ENCODE measurements at places on chromosomes 12 and 14.

GRCh38 chr12:27112871-27113270 is 30.5 kb upstream of the C12orf71 start:
- DNase-seq, result no peak
- H3K4me1 ChIP-seq, result no peaks in the 10 kb centered on the region
- H3K36me3 ChIP-seq, result peaks cover 2% of the 10 kb centered on the region

DNA sequence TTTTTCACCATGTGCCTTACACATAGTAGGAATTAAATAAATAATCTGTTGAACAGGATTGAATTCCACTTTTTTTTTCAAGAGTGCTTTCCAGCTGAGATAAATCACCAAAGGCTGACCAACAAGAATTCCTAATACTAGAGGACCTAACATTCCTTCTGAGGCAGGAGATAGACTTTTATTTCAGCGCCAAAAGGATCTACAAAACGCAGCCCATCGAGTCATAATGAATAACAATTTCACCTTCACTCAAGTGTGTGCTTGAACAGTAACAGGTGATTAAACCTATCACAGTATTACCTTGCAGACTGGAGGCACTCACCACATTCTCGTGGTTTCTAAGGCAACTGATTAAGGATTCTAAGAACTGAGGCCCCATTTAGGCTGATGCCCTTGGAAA is 224.3 kb upstream of the ATP2B1 start:
- H3K4me3 ChIP-seq, result no peak overlapping the region
- no peaks in the 10 kb centered on the region for H3K36me3 ChIP-seq
- H3K27me3 ChIP-seq, result no peaks in the 10 kb centered on the region
- no peaks in the 10 kb centered on the region for H3K4me1 ChIP-seq
- no peak for DNase-seq

GRCh38 chr12:118851891-118852290 is 129.4 kb upstream of the SRRM4 start:
- peaks cover 43% of the 10 kb centered on the region for H3K27me3 ChIP-seq
- H3K4me3 ChIP-seq, result no peak overlapping the region
- H3K27ac ChIP-seq, result peak overlapping the region; percentile 29
- no peaks in the 10 kb centered on the region for H3K4me1 ChIP-seq

DNA sequence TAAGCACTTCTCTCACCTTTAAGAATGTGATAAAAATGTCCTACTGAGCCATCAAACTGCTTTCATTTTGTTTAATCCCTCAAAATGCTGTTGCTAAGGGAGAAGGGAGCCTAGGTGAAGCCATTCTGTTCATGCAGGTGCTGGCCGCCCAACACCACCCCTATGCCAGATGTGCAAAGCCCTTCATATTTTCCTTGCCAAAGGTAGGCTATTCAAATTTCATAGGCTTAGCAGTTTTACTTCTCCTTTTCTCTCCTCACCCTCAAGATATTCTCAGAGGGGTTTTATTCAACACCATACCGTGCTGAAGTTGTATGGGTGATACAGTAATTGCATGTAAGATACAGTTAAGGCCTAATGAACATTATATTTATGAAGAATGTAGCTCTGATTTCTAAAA is 461.7 kb downstream of the GXYLT1 start:
- DNase-seq, result no peak
- no peaks in the 10 kb centered on the region for H3K4me1 ChIP-seq
- no peak overlapping the region for H3K4me3 ChIP-seq
- H3K27me3 ChIP-seq, result no peaks in the 10 kb centered on the region
- no peak overlapping the region for H3K27ac ChIP-seq

GRCh38 chr14:105019861-105020814 is 745 bp downstream of the CDCA4 start:
- peak overlapping the region; percentile 96 for H3K27ac ChIP-seq
- H3K4me3 ChIP-seq, result peak overlapping the region; percentile 84
- peaks cover 27% of the 10 kb centered on the region for H3K4me1 ChIP-seq
- no peaks in the 10 kb centered on the region for H3K27me3 ChIP-seq
- H3K36me3 ChIP-seq, result no peaks in the 10 kb centered on the region

- no peak overlapping the region for H3K4me3 ChIP-seq
- H3K36me3 ChIP-seq, result peaks cover 1% of the 10 kb centered on the region
- H3K27ac ChIP-seq, result no peak overlapping the region
- DNase-seq, result no peak
- H3K27me3 ChIP-seq, result no peaks in the 10 kb centered on the region
- peaks cover 3% of the 10 kb centered on the region for H3K4me1 ChIP-seq
Observed at GRCh38 chr12:104570174-104570907, 113.6 kb downstream of the CHST11 start.

DNA sequence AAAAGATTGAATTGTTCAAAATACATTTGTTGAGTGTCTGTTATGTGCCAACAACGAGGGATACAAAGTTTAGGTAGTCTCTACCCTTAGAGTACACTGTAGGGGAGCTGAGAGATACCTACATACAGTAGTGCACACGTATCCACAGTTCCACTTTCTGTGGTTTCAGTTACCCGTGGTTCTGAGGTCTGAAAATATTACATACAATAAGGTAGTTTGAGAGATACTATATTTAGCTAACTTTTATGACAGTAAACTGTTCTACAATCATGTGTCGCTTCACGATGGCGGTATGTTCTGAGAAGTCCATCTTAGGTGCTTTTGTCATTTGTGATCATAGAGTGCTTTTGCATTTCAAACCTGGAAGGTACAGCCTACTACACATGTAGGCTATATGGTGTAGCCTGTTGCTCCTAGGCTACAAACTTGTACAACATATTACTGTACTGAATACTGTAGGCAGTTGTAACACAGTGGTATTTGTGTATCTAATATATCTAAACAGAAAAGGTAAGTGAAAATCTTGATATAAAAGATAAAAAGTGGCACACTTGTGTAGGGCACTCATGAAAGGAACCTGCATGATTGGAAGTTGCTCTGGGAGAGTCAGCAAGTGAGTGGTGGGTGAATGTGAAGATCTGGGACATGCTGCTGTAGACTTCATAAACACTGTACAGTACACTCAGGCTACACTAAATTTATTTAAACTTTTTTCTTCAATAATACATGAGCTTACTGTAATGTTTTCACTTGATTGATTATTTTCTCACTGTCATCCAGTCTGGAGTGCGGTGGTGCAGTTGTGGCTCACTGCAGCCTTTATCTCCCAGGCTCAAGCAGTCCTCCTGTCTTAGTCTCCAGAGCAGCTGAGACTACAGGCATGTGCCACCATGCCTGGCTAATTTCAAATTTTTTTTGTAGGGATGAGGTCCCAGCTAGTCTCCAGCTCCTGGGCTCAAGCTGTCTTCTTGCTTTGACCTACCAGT is 4.0 kb downstream of the CPSF6 start:
- H3K27ac ChIP-seq, result peak overlapping the region; percentile 88
- H3K27me3 ChIP-seq, result no peaks in the 10 kb centered on the region
- H3K36me3 ChIP-seq, result peaks cover 8% of the 10 kb centered on the region
- DNase-seq, result no peak

DNA sequence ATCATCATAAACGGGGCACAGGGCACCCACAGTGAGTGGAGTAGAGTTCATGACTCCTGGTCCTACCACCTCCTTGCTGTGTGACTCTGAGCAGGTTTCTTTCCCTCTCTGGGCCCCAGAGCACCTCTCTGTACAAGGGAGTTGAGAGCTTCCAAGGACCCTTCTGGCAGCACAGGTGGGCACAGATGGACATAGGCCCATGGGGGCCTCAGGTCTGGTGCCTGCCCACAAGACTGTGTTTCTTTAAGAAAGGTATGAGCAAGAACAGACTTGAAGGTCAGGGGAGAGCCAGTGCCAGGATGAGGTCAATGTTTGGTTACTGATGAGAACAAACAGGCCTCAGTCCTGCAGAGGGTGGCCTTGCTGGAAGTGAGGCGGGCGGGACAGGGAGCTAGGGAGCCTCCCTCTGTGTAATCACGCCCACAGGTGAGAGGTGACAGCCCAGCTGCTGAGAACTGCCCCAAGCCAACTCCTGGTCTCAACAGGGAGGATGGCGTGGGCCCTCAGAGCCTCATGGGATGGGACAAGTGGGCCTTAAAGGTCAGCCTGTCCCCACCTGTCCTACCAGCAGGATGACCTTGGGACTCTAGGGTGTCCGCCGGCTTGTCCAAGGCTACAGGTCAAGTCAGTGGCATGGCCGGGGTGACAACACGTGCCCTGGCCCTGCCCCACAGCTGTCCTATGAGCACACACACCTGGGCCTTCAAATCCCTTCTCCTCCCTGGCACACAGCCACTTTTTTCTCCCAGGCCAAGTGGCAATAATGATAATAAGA is 49.1 kb downstream of the CCDC85C start:
- H3K27ac ChIP-seq, result peak overlapping the region; percentile 37
- H3K4me1 ChIP-seq, result peaks cover 48% of the 10 kb centered on the region
- H3K4me3 ChIP-seq, result no peak overlapping the region
- H3K36me3 ChIP-seq, result peaks cover 4% of the 10 kb centered on the region
- H3K27me3 ChIP-seq, result no peaks in the 10 kb centered on the region

DNA sequence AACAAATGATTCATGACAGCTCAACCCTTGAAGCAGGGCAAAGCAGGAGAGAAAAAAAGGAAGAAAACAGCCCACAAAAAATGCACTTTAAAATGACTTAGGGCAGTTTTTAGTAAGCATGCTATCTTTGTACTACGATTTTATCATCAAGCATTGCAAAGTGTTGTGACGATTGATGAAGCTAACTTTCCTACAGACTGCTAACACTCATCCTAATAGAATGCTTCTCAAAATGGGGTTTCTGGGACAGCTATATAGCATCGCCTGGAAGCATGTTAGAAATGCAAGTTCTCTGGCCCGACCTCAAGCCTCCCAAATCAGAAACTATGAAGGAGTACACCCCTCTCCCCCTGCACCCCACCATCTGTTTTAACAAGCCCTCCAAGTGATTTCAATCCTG is 256.4 kb downstream of the SSPN start:
- H3K4me3 ChIP-seq, result no peak overlapping the region
- no peaks in the 10 kb centered on the region for H3K27me3 ChIP-seq
- DNase-seq, result no peak
- no peak overlapping the region for H3K27ac ChIP-seq
- H3K36me3 ChIP-seq, result no peaks in the 10 kb centered on the region

GRCh38 chr12:117298648-117299225 is 62.7 kb downstream of the NOS1 start:
- DNase-seq, result no peak
- H3K27ac ChIP-seq, result no peak overlapping the region
- peaks cover 1% of the 10 kb centered on the region for H3K36me3 ChIP-seq
- H3K4me3 ChIP-seq, result no peak overlapping the region
- peaks cover 16% of the 10 kb centered on the region for H3K27me3 ChIP-seq

GRCh38 chr12:45887544-45887943 is 102.8 kb downstream of the SCAF11 start:
- no peak overlapping the region for H3K27ac ChIP-seq
- H3K27me3 ChIP-seq, result no peaks in the 10 kb centered on the region
- H3K36me3 ChIP-seq, result peaks cover 26% of the 10 kb centered on the region
- DNase-seq, result no peak

GRCh38 chr12:92623386-92623785 is 79.4 kb upstream of the PLEKHG7 start:
- H3K4me3 ChIP-seq, result no peak overlapping the region
- H3K4me1 ChIP-seq, result no peaks in the 10 kb centered on the region
- no peaks in the 10 kb centered on the region for H3K27me3 ChIP-seq
- no peak overlapping the region for H3K27ac ChIP-seq
- DNase-seq, result no peak
- no peaks in the 10 kb centered on the region for H3K36me3 ChIP-seq

DNA sequence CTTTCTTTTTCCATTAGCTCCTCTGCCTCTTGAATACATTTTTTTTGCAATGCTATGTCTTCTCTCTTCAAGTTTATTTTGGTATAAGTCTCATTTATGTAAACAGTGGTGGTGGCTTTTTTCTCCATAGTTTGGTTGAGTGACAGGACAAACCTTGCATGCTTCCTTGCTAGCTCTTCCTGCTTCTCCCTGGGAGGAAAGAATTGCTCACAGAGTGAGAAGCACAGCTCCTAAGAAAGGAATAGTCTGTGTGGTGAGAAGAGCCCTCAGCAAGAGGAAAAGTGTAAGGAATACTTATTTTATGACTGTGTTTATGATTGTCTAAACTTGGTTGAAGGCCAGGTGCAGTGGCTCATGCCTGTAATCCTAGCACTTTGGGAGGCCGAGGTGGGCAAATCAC is 11.5 kb downstream of the CCDC175 start:
- peaks cover 10% of the 10 kb centered on the region for H3K27me3 ChIP-seq
- H3K4me3 ChIP-seq, result no peak overlapping the region
- H3K27ac ChIP-seq, result no peak overlapping the region
- peaks cover 10% of the 10 kb centered on the region for H3K4me1 ChIP-seq
- DNase-seq, result no peak

GRCh38 chr14:39342768-39343167 is 89.5 kb downstream of the FBXO33 start:
- H3K36me3 ChIP-seq, result peaks cover 19% of the 10 kb centered on the region
- H3K27me3 ChIP-seq, result no peaks in the 10 kb centered on the region
- H3K27ac ChIP-seq, result no peak overlapping the region

GRCh38 chr12:53670971-53671370 is 4.9 kb downstream of the ATP5MC2 start:
- no peaks in the 10 kb centered on the region for H3K27me3 ChIP-seq
- H3K36me3 ChIP-seq, result peaks cover 24% of the 10 kb centered on the region
- peaks cover 10% of the 10 kb centered on the region for H3K4me1 ChIP-seq
- DNase-seq, result no peak
- H3K4me3 ChIP-seq, result no peak overlapping the region

DNA sequence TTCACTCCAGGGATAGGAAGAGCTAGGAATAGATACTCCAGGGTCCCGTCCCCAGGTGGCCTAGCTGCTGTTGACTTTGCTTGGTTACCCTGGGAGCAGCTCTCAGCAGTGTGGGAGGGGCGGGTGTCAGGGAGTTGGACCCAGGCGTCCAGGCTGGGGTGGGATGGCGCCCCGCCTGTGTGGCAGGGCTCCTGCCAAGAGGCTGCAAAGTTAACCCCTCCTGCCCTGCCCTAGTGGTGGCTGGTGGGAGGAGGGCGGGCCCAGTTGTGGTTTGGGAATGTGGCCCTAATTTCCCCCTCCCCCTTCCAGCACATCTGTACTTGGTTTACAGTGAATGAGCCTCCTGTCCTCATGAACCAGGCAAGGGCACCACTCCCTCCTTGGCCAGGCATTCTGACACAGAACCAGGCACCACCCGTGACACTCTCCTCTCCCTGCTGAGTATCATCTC is 1.7 kb upstream of the RARG start:
- H3K36me3 ChIP-seq, result no peaks in the 10 kb centered on the region
- H3K4me3 ChIP-seq, result no peak overlapping the region
- H3K4me1 ChIP-seq, result peaks cover 17% of the 10 kb centered on the region
- no peak for DNase-seq
- H3K27ac ChIP-seq, result no peak overlapping the region

All from progenitor cell of endocrine pancreas (in vitro differentiated cells).